ENCODE measurements at places on chromosomes 12 and 14.

DNA sequence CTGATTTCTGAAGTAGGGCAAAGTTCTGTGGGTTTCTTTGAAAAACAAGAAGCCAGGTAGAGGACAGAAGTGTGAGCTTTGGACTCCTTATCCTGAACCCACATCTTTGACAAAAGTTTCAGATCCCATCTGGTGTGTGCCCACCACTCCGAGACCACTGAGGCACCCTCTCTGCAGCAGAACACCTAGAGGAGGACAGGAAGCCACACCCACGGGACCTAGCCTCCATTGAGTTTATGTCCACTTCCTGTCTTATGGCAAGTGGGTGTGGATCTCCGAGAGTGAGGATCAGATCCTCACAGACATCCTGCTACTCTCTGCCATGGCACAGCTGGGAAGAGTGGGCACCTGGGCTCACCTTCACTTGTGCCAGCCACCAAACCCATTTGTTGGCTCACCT is 16.8 kb upstream of the OR6S1 start:
- no peak for DNase-seq

DNA sequence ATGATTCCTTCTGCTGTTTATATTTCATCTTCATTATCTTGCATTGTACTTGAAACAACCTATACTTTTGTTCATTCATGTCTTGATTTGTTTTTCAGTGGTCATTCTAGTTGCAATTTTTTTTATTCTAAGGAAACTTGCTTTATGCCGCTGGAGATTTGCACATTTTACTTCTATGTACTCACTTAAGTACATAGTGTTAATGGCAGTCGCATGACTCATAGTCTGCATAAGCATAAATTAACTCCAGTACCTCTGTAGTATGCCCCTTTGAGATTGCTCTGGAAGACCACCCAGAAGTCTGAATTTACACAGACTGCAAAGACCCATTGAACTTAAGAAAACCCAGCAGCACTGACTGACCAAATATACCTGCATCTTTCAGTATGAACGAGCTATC is 77.0 kb downstream of the MSRB3 start:
- DNase-seq = no peak

DNA sequence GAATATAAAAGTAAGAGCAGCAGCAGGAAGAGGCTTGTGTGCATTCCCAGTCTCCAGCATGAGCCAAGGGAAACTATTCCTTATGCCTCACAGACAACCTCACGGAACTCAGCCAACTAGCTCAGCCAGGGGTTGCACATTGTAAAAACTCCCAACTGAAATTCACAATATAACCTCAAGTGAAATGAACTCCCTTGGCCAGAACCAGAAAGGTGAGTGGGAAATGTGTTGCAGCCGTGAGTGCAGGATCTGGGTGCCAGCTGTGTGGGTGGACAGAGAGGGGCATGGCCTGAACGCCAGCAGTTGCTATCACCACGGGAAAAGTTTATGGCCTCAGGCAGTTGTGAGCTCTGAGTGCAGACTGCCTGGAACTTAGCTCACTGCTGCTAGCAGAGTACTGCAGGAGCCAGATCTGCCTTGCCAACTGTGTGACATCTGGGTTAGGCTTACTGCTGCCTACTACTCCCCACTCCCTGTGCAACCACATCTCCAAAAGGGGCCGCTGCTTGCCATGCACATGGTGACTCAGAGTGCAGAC is 2.3 kb upstream of the CLEC1A start:
- DNase-seq = no peak

DNA sequence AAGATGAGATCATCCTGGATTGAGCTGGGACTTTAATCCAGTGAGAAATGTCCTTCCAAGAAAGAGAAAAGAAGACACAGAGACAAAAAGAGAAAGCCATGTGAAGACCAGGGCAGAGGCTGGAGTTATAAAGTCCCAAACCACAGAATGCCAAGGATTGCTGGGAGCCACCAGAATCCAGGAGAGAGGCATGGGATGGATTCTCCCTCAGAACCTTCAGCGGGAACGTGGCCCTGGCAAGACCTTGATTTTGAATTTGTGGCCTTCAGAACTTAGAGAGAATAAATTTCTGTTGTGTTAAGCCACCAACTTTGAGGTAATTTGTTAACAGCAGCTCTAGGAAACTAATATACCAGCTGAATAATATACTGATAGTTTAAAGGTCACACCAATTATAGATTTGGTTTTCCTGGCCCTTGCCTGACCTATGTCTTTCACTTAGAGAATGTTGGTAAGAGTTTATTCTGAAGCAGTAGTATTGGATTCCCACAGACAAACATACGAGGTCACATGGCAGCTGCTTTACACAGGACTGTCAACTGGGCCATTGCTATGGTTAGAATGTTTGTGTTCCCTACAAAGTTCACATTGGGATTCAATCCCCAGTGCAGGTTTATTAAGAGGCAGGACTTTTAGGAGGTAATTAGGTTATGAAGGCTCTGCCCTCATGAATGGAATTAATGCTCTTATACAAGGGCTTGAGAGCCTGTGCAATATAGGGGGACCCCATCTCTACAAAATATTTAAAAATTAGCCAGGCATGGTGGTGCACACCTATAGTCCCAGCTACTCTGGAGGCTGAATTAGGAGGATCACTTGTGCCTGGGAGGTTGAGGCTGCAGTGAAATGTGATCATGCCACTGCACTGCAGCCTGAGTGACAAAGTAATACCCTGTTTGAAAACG is 156.5 kb upstream of the EEA1 start:
- no peak for DNase-seq

GRCh38 chr12:110744601-110745264 is 2.0 kb upstream of the PPP1CC start:
- no peak for DNase-seq

DNA sequence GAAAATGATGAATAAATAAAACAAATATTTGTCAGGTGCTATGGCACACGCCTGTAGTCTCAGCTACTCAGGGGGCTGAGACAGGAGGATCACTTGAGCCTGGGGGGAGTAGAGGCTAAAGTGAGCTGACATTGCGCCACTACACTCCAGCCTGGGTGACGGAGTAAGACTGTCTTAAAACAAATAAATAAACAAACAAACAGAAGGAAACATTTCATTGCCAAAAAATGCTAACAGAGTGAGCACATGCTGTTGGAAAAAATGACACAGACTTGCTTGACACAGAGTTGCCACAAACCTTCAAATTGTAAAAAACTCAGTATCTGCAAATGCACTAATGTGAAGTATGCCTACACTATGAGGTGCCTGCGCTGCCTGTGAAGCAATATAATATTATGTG is 50.8 kb upstream of the AP4S1 start:
- no peak for DNase-seq

DNA sequence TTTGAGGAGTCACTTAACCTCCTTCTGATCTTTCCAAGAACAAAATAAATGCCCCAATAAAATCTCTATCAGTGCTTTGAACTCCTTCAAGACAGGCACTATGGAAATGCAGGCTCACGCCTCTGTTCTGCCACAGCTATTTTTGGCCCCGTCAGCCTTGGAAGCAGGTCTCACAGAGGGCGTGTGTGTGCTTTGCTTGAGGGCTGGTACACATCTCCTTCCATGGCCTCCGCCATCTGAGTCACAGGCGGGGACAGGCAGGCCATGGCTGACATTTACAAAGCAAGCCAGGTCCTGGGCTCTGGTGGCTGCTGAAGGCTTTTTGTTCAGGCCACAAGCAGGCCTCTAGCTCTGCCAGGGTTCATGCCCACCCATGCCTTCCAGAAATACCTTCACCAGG is 16.0 kb downstream of the PRIMA1 start:
- DNase-seq = no peak

DNA sequence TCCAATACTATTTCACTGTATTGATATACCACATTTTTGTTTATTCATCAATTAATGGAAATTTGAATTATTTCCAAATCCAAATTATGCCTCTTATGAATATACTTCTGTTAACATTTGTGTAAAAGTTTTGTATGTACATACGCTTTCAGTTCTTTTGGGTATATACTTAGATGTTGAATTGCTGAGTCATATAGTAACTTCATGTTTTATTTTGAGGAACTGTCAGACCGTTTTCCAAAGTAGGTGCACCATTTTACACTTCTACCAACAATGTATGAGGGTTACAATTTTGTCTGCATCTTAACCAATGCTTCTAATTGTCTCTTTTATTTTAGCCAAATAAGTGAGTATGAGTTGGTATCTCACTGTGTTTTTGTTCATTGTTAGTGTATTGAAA is 10.2 kb upstream of the CCER1 start:
- no peak for DNase-seq

DNA sequence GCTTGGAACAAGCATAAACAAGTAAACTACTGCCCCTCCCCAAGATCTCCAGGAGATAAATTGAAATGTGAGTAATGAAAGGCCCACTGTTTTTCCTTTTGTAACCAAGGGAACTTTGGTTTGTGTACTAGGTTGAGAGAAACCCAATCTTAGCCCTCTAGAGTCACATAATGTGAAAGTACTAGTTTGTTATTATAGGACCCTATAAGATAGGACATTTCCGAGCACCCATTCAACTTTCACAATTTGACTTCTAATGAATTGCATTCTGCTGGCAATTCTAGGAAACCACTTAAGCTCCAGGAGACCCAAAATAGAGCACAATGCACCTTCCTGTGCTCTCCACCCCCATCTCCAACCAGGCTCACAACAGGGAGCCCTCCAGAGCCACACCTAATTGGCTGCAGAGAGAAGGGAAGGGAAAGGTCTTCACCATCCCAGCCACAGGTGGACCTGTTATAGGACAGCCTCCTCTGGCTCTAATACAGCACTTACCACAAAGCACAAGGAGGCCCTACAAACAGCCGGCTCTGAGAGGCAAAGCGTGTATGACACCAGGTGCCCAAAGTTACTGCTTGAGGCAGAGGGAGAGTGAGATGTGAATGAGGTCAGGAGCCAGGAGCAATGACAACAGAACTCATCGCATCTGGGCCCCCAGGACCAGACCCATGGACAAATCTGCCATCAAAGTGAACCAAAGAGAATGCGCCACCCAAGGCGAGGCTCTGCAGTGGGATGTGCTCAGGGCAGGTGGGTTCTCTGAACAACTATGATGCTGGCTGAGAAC is 163.3 kb upstream of the NTF3 start:
- no peak for DNase-seq

DNA sequence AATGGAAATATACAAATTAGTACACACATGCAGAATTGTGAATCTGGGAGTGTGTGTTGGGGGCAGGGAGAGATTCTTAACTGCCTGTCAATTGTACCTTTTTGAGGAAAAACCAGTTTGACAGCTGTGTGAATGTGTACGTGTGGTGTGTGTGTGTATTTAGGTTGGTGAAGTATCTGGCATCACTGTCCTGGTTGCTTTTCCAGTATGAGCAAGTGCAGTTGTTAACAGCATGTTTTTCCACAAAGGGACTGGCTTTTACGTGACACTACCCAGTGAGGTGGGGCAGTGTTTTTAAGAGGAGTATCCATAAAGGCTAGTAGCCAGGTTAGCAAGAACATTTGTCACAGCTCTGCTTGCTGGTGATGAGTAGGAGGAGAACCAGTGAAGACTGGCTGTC is 56.1 kb downstream of the DAAM1 start:
- no peak for DNase-seq

DNA sequence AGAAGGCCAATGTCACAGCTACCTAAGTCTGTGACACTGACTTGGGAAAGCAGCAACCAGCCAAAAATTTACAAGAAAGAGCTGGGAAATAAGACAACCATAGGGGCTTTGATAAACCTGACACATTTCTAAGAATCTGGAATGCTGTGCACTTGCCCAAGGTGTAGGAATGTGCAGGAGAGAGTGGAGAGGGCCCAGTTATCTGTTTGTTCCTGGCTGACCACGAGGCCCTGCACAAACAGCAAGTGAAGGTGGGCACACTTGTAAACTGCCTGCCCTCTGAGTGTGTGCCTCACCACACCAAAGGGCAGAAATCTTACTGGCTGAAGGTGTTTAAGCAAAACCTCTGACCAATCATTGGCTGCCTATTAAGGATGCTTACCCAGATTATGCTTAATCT is 27.3 kb downstream of the DLK1 start:
- DNase-seq = no peak
